ENCODE measurements at places on chromosomes 6 and 20.

DNA sequence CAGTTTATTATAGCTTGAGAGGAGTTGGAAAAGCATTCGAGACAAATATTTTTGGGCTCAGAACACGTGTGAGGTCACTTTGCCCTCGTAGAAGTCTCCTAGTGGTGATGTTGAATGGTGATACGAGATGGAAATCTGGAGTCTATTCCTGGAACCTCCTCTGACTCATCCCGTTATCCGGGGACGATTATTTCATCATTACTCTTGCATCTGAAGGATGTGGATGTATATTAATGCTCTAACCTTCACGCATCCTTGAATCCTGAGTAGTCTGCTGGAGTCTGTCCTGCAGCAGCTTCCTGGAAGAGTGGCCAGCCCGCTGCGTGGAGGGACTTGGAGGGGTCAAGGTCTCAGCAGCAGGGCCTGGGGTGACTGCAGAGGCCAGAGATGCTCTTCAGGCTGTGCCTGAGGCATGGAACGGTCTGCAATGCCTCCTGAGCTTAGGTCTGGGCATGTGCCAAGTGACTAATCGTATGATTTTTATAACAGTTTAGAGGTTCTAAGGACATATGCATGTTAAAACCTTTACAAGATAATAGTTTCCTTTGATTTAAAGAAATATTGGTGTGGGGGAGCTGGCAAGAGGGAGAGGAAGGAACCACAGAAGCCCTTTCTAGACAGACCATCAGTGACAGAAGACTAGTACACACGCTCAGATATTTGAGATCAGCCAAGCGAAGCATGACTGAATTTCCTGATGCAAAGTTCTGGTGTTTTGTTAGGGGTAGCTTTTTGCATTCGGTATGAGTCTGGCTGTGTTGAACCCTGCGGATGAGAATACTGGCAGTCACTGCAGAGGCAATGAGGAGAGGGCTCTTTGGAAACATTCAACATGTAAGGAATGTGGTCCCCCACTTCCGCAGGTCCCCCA is 400.2 kb downstream of the QKI start:
- no peak overlapping the region for H3K4me3 ChIP-seq
- no peaks in the 10 kb centered on the region for H3K27me3 ChIP-seq
- DNase-seq: no peak
- H3K4me1 ChIP-seq: no peaks in the 10 kb centered on the region
- no peak overlapping the region for H3K27ac ChIP-seq

DNA sequence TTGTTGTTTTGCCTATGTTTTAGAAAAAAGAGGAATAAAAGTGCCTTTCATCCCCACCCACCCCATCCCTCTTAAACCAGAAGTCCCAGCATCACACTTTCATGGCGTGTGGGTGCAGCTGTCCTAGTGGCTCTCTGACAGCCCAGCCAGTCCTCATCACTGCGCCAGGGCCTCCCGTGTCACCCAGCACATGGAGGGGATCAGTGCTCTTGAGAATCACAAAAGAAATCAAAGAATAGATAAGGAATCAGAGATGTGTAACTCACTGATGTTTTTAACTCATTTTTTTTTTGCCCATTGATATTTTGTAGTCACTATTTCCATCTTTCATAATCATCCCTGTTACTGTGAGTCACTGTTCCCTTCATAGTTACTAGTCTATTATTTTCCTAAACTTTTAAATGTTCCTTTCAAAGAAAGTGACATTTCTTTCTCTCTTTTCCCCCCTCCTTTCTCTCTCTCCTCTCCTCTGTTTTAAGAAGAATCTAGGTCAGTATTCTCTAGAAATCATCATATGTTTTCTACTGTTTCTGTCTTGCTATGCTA is 78.6 kb downstream of the AIG1 start:
- no peak overlapping the region for H3K27ac ChIP-seq
- no peak overlapping the region for H3K4me3 ChIP-seq
- no peak for DNase-seq
- no peaks in the 10 kb centered on the region for H3K36me3 ChIP-seq

DNA sequence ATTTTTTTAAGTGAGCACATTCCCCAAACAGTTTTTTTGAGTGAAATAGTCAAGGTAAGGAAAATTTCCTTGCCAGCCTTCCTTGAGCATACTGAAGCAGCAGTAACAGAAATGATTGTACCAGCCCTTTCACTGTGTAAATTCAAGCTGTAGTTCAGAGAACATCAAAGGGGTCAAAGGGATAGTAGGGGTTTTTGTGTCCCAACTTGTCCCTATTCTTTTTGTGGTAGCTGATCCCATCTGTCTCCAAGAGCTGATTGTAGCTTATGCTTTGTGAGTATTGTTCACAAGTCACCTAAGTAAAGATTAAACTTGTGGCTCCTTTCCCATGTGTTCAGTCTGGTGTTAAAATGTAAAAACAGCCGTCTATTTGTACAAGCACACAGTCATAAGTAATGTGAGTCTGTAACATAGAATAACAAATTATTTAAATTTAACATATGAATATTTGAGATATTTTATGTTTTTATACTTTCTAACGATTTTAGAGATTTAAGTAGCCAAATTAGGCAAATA is 185.0 kb downstream of the CENPW start:
- H3K36me3 ChIP-seq: no peaks in the 10 kb centered on the region
- DNase-seq: no peak
- H3K27me3 ChIP-seq: no peaks in the 10 kb centered on the region
- H3K4me3 ChIP-seq: no peak overlapping the region

DNA sequence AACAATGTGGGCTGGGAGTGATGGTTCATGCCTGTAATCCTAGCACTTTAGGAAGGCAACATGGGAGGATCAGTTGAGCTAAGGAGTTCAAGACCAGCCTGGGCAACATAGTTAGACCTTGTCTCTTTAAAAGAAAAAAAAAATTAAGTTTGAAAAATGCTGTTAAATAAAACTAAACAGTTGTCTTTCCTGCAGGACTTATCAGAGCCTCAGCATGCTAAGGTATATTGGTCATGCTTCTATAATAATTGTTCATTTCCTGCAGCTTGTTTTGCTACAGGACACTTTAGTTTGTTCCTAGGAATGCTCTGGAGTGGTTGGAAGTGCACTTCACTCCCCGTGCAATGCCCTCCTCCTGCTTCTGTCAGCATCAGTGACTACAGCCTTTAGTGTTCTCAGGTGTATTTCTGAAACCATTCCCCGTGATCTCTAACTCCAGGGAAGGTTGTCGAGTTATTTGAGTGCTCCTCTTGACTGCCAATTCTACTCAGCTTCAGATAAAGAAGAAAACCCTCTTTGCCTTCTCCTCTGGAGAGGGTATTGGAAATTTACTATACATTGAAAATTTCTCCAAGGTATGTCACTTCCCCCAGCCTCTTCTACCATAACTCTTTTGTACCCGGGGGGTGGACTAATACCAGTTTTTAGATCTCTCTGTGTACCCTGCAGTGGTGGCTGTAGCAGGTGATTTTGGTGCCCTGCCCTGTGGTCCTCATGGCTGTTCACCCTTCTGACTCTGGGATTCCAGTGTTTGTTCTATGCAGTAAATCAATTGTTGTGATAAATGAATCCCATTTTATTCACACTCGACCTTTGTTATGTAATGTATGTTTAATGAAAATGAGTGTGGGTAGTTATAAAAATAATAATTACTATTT is 33.8 kb downstream of the NHLRC1 start:
- no peak overlapping the region for H3K27ac ChIP-seq
- H3K4me3 ChIP-seq: no peak overlapping the region
- H3K36me3 ChIP-seq: no peaks in the 10 kb centered on the region
- H3K4me1 ChIP-seq: no peaks in the 10 kb centered on the region
- H3K27me3 ChIP-seq: no peaks in the 10 kb centered on the region

- no peaks in the 10 kb centered on the region for H3K36me3 ChIP-seq
- no peak for DNase-seq
- H3K4me3 ChIP-seq: no peak overlapping the region
- H3K27me3 ChIP-seq: no peaks in the 10 kb centered on the region
Observed at GRCh38 chr6:34332251-34333198, 59.9 kb downstream of the NUDT3 start.

- H3K27ac ChIP-seq: no peak overlapping the region
- no peaks in the 10 kb centered on the region for H3K36me3 ChIP-seq
- H3K4me1 ChIP-seq: peaks cover 6% of the 10 kb centered on the region
- H3K27me3 ChIP-seq: no peaks in the 10 kb centered on the region
- DNase-seq: no peak
Observed at GRCh38 chr6:42099340-42100028, 42.9 kb downstream of the C6orf132 start.

DNA sequence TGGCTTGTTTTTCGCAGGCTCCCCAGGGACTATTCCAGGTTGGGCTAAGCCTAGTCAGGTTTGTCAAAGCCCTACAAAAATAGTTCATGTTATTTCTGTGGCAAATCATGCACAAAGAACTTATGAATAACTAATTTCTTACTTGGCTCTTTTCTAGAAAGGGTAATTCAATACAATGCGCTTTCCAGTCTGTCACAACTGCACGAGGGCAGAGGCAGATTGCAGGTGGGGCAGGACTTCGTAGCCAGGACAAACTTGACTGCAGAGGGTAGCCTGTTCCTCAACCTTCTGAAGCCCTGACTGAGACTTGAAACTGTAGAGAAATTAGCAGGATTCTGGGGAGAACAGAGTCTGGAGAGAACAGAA is 253.5 kb downstream of the QKI start:
- no peak overlapping the region for H3K4me3 ChIP-seq
- no peak for DNase-seq

GRCh38 chr6:74447013-74447412 is 751.0 kb downstream of the CD109 start:
- DNase-seq: no peak
- no peaks in the 10 kb centered on the region for H3K27me3 ChIP-seq
- no peaks in the 10 kb centered on the region for H3K4me1 ChIP-seq
- H3K36me3 ChIP-seq: no peaks in the 10 kb centered on the region
- no peak overlapping the region for H3K27ac ChIP-seq

GRCh38 chr6:130862370-130862769 is 35.2 kb downstream of the SMLR1 start:
- no peaks in the 10 kb centered on the region for H3K27me3 ChIP-seq
- no peak for DNase-seq
- no peak overlapping the region for H3K4me3 ChIP-seq
- H3K27ac ChIP-seq: no peak overlapping the region
- no peaks in the 10 kb centered on the region for H3K36me3 ChIP-seq

GRCh38 chr6:88825856-88826255 is 137.6 kb downstream of the RNGTT start:
- no peaks in the 10 kb centered on the region for H3K36me3 ChIP-seq
- no peak overlapping the region for H3K4me3 ChIP-seq
- no peaks in the 10 kb centered on the region for H3K27me3 ChIP-seq

DNA sequence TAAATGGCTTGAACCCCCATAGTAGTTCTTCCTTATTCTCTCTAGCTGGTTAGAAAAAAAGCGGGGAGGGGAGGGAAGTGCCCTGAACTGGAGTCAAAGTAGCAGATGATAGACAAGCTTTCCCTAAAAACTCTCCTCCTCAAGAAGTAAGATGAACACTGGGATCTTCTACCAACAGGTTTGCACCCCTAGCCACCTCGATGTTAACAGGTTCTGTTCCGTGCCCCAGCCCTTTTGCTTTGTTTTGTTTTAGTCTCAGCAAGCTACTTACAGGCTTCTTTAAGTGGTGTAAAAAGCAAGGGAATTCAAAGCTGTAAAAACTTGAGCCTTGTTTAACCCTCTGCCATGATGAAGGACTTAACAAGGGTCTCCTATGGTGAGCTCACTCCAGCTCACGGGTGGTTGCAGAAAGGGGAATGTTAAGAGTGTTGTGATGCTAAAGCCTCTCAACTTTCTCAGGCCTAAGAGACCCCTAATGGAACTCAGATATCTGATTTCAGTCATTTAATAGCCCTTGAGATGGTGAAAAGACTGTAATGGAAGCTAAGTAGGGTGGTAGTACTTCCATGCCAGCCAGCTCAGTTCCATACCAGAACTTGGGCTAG is 106.0 kb downstream of the FOXO3 start:
- no peak for DNase-seq
- H3K27ac ChIP-seq: no peak overlapping the region
- H3K36me3 ChIP-seq: no peaks in the 10 kb centered on the region
- H3K4me1 ChIP-seq: peaks cover 18% of the 10 kb centered on the region

DNA sequence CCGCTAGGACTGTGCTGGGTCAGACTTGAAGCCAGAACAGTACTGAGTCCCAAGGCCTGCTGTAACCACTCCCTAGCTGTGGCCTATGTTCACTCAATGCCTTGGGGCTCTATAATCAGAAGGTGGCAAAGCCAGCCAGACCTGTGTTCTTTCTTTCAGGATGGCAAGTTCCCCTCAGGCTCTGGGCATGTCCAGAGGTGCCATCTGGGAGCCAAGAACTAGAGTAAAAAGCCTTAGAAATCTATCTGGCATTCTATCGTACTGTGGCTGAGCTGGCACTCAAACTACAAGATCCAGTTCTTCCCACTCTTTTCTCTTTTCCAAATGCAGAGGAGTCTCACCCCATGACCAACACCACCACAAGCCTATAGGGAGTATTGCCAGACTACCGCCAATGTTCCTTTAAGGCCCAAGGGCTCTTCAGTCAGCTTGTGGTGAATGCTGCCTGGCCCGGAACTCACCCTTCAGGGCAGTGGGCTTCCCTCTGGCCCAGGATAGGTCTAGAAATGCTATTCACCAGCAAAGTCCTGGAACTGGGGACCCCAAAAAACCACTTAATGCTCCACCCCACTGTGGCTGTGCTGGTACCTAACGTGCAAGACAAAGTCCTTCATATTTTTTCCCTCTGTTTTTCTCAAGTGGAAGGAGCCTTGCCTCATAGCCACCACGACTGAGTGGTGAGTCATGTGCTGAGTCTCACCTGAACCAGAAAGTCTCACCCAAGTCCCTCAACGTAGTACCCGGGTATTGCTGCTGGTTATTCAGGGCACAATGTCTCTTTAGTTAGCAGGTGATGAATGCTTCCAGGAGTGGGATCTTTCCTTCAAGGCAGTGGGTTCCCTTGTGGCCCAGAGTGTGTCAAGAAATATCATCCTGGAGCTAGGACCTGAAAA is 8.6 kb upstream of the SIRPB2 start:
- no peaks in the 10 kb centered on the region for H3K27me3 ChIP-seq
- no peak overlapping the region for H3K27ac ChIP-seq
- H3K4me1 ChIP-seq: no peaks in the 10 kb centered on the region
- H3K36me3 ChIP-seq: no peaks in the 10 kb centered on the region

GRCh38 chr20:46199198-46199597 is 81.1 kb downstream of the CD40 start:
- H3K36me3 ChIP-seq: no peaks in the 10 kb centered on the region
- no peak overlapping the region for H3K27ac ChIP-seq
- no peaks in the 10 kb centered on the region for H3K27me3 ChIP-seq
- H3K4me1 ChIP-seq: peaks cover 18% of the 10 kb centered on the region
- DNase-seq: peak; percentile 37
- no peak overlapping the region for H3K4me3 ChIP-seq

Data from testis (tissue), 5 donors.